ENCODE measurements at places on chromosomes 16 and 17.
A peak's percentile ranks its signal among the peaks of the same experiment; 100 is the strongest.

DNA sequence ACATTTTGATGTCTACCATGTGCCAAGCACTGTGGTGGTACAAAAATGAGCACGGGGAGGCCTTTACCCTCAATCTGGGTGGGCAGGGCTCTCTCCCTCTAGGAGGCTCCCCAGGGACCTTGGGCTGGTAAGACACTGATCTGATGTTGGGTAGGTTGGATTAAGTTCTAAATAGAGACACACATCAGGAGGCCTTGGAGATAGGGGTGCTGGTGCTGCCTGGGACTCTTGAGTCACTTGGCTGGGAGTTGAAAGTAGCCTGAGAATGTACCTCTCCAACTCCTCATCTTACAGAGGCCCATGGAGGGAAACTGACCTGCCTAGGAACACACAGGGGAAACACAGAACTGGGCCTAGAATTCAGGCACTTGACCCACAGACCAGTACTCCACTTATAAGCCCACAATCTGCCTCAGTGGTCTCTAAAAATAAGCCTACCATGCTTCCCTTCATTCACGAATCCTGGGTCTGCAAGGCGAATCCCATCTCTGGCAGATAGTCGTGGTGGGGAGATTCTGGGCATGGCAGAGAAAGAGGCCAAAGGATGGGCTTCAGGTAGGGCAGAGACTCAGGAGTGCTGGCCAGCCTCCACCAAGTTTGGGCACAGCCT lies 1.8 kb upstream of the NEUROD2 start:
- DNase-seq, result no peak

- no peak for DNase-seq
These were observed 31.6 kb upstream of the CDRT15 start for GRCh38 chr17:14268264-14268663.

DNA sequence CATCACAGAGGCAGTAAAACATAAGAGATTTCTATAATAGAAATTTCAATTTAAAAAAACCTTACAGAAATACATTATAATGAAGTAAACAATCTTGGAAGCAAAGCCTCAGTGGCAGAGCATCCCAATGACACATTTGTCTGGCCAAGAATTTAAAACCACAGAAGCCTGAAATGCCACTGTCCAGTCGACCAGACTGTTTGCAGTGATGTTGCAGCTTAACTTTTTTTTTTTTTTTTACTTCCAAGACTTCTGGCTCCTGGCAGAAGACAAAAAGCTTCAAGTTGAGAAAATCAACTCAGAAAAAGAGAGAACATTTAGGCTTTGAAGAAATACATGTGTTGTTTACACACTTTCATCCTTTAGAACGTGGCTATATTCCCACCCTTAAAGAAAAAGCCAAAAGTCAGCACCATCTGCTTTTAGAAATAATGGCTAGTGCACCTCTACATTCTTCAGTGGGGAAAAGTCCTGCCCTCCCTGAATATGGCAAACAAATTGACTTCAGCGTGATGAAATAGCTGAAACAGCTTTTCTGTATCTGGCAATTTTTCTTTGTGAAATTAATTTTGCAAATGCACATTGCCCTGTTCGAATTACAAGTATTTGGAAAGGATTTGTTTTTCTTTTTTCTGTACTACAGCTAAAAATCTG lies 205.5 kb upstream of the MON1B start:
- no peak for DNase-seq

DNA sequence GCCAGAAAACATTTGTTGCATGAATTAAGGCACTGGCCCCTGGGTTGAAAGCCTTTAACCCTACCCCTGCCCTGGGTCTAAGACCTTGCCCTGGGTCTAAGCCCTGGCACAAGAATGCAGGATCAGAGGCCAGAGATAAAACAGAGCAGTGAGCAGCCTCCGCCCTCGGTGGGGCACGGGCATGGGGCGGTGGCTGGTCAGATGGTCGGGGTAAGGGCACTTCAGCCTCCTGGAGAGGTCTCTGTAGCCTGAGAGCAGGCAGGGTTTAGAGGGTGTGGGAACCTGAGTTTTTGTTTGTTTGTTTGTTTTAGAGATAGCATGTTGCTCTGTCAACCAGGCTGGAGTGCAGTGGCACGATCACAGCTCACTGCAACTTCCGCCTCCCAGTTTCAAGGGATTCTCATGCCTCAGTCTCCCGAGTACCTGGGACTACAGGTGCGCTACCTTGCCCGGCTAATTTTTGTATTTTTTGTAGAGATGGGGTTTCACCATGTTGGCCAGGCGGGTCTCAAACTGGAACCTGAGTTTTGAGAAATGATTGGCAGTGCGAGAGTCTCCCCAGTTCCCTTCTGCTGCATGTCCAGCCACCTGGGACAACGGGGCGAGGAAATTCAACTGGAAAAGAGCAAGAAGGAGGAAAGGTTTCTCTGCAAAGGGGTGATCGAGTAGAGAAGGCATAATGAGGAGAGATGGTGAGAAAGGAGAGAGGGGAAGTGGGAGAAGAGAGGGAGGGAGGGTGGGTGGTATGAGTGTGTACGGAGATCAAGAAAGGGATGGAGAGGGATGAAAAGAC lies 27.7 kb downstream of the TNS4 start:
- no peak for DNase-seq

- DNase-seq, result peak; percentile 87
These were observed 46.3 kb downstream of the ZNF652 start for GRCh38 chr17:49315551-49316257.

- peak; percentile 91 for DNase-seq
These were observed 4.6 kb downstream of the UNC119 start for GRCh38 chr17:28547623-28548416.

All from AG08396 (cell line).